ENCODE measurements at places on chromosomes 7 and 10.

DNA sequence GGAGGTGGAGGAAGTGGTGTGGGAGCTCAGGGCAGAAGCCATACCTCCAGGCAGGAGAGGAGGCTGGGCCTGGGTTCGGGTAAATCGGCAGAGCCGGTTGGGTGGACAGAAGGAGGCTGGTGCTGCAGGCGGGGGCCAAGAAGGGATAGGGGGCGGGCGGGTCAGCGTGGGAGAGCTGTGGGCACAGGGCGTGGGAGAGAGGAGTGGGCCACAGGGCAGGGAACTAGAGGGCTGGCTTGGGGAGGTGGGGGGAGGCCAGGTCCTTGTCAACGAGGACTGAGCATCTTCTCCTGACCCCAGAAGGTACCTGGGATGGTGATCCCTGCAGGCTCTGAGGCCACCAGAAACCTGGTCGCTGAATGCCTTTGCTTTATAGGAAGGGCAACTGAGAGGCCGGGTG is 11.9 kb downstream of the LAT2 start:
- DNase-seq: no peak

GRCh38 chr7:122638459-122638858 is 60.5 kb downstream of the RNF133 start:
- DNase-seq: no peak

DNA sequence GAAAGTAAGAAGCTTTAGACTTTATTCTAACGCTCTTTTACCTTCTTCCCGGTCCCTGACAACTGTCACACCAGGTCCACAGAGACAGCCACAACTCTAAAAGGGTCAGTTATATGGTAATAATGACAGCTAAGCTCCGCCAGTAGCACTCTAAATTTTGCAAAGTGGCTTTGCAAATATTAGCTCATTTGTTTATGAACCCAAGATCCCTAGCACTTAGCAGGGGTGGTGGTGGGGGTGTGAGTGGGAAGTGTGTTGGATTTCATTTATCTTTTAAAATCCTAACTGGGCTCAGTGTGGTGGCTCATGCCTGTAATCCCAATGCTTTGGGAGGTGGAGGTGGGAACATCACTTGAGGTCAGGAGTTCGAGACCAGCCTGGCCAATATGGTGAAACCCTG is 34.8 kb upstream of the SDK1 start:
- no peak for DNase-seq

- no peak for DNase-seq
Observed at GRCh38 chr10:34178756-34179155, 636.3 kb downstream of the PARD3 start.

GRCh38 chr10:28075424-28075823 is 76.5 kb upstream of the ODAD2 start:
- no peak for DNase-seq

DNA sequence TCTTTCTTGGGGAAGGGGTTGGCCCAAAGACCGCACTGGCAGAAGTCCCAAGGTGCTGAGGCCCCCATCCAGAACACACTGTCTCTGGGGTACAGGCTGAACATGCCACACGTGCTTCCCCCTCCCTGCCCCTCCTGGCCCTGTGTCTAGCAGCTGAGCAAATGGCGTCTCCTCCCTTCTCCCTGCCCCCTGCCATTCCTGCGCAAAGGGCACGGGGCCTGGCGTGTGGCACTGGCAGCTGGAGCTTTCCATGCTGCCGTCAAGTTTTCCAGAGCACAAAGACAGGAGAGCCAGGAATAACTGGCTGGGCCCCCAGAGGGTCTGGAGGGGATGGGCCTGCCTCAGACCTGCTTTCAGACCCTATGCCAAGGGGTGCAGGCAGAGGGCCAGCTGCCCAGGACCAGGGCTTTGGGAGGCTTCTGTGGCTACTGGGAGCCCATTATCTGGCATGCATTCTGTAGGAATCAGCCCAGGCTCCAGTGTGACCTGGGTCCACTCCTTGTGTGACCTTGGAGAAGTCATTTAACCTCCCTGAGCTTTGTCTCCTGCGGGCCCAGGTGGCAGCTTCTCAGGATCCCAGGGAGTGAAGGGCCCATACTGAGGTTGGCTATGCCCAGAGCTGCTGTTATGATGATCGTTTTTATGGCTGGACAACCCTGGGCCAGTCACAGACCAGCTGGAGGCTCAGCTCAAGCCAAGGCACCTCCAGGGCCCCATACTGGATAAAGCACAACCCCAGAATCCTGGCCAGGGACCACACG is 710 bp upstream of the LDB3 start:
- peak; percentile 67 for DNase-seq

DNA sequence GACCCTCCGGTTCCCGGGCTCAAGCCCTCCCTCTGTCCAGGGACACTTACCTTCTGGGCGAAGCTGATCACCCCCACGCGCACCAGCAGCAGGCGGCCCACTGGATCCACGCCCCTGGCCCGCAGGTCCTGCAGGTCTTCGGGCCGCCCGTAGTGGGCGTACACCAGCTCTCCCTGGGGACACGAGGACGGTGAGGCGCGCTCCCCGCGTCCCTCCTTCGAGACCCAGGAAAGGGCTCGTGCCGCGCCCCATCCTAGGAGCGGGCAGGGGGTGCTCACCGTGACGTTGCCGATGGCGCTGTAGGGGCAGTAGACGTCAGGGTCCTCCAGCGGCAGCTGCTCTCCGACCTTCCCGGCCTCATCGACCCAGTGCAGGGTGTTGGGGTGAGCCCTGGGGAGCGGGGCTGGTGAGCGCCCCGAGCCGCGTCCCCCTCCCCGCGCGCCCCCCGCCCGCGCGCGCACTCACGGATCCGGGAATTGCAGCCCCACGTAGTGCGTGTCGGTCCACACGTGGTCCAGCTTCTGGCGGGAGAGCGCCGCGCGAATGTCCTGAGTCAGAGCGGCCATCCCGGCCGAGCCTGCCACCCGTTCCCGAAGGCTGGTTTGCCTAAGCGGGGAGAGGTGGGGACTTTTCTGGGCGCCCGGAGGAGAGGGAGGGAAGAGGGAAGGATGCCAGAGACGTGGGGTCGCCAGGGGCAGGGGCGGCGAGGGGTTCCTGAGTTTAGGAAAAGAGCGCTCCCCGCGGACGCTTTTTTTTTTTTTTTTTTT is 8.2 kb downstream of the TFR2 start:
- peak; percentile 54 for DNase-seq

DNA sequence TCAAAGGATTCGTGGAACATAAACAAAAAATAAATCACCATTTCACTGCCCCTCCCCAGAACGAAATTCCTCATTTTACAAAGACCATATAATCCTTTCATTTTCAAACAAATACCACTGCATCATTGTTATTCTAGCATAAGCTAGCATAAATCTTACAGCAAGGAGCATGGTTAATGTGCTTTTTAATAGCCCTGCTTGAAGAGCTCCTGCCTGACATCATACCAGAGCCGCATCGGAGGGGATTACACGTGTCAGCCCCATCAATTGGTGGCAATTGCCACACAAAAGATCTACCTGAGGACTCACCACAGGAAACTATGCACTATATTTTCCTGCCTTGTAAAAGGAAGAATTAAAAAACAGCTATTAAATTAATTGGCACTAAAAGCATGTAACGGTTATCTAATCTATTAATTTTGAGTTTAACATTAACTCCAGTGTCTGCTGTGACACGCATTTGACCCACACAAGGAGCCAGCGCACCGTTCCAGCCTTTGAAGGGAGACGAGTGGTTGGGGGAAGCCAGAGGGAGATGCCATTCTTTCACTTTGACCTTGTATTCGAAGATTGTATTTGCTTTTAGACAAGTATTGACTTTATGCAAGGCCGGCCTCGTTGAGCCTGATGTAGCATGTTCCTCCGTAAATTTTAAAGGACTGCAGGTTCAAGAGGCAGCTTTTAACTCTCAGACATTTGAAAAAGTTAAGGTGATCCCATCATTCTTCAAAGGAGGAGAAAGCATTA is 261.1 kb upstream of the RNF32 start:
- no peak for DNase-seq

- peak; percentile 27 for DNase-seq
Observed at GRCh38 chr7:100356416-100357068, 1.4 kb upstream of the PILRB start.

DNA sequence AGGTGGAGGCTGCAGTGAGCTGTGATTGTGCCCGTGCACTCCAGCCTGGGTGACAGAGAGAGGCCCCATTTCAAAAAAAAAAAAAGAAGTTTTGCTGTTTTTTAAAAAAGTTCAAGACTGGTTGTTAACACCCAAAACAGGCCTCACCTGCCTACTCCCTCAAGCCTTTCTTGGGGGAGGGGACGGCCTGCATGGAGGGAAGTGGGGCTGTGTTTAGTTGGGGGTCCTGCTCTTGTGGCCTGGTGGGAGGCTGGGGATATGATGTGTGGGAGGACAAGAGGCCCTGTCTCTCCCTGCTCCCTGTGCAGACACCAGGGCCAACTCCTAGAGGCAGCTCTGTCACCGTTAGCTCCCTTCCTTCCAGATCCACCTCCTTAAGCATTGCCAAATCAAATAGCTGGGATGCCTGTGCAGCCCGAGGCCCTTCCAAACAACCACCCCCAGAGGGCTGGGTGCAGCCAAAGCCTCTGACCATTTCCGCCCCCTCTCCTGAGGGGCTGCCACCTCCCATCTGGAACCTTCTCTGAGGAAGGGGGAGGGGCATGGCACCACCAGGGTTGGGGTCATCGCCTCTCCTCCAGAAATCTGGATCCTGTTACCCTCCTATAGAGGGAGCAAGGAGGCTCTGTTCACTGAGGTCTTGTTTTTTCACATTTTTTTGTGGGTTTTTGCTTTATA is 32.9 kb upstream of the ANKRD2 start:
- DNase-seq: peak; percentile 77

DNA sequence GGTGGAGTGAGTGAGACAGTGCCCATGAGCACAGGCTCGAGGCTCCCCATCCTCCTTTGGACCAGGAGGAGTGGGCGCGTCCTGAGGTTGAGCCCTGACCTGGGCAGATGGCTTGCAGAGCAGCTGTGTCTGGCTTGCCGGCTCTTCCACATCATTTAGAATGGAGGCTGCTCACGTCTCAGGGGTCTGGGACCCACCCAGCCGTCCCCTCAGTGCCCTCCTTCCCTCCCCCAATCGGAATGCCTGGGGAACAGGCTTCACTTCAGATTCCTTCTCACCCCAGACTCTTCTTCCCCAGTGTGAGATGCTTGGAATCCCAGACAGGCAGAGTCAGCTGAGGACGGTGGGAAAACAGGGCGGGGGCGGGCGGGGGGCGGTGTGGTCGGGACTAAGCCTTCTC is 968.6 kb upstream of the ZNF722 start:
- DNase-seq: no peak

- no peak for DNase-seq
Observed at GRCh38 chr10:123502983-123503382, 163.2 kb upstream of the GPR26 start.

DNA sequence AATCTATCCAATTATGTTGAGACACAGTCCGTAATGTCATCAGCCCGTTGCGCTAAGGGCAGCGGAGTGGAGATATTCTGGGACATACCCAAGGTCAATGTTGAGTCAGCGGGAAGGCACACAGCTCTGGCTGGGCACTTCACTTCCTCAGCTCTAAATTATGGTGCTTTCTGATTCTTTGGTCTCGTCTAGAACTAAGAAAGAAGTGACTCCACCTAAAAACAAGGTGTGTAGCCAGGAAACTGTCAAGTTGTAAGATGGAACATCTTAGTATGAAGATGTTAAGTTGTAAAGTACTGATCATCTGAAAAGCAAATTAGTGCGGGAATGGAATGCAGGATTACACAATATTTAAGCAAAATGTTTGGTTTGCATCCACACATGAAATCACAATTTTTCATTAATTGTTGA is 43.1 kb downstream of the BAIAP2L1 start:
- no peak for DNase-seq

GRCh38 chr10:18100669-18101068 is 39.6 kb upstream of the CACNB2 start:
- DNase-seq: no peak

GRCh38 chr7:95986178-95986764 is 213.9 kb downstream of the DYNC1I1 start:
- no peak for DNase-seq

GRCh38 chr7:35513828-35514227 is 181.1 kb downstream of the HERPUD2 start:
- DNase-seq: no peak

DNA sequence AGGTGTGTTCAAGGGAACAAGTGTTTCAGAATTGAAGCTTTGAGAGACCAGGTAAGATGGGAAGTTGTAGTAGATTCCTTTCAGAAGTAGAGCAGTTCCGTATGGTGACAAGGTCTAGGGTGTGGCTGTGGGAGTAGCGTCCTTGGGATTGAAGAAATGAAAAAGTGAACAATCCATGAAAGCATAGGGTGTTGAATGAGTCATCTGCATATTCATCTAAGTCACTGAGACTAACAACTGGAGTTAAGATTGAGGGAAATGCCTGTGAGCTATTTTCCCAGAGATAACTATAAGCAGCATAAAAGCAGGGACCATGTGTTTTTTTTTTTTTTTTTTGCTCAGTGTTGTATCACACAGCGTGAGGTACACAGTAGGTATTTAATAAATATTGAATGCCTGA is 134.8 kb downstream of the PHTF2 start:
- DNase-seq: no peak

DNA sequence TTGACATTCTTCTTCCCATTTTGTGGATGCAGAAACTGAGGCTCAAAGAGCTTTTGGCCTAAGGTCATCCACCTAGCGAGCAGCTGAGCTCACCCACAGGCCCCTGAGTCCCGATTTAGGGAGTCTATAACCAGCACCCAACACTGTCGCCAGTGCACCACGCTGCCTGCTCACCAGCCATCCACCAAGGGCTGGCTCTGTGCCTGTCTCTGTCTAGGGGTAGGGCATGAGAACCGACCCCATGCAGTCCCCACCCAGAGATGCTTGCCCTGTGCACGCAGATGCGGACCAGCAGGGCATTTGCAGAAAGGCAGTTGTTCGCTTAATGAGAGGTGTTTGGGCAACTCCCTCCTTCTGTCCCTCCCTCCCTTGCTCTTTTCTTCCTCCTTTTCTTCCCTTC is 97.2 kb downstream of the GRK5 start:
- DNase-seq: no peak

DNA sequence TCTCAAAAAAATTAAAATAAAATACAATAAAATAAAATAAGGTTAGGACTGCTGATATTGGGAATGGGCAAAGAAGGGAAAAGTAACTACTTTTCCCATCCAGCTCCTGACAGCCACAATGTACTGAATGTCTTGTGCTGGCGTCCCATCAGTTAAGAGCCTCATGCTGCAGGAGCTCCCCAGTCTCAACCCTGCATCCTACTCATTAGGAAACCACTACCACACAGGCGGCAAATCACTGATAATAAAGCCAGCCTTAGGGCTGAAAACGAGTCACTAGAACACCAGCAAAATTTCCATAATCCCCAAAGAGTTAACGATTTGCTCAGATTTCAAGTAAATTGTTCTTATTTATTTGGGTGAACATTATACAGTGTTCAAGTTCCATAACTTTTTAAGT is 4.3 kb downstream of the YWHAG start:
- DNase-seq: no peak

DNA sequence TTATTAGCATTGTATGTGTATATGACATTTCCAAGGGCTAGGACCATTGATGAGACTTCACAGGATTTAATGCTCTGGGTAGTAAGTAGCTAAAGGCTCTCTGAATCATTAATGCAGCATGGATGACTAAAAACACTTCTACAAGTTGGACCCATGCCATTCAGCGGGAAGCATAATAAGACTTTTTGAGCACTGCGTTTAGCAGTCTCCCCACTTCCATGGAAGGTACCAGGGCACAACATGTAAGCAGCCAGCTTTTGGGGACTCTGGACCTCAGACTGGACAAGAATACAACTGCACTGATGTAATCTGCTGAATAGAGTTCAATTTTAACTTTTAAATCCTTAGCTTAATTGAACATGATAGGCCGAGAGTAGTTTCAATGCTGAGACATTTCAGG is 191.7 kb upstream of the IMMP2L start:
- DNase-seq: no peak
